Stimulated activated CD4-positive, alpha-beta T cell treated with anti-CD3 and anti-CD28 coated beads, TNF-alpha, amount 100 ng/mL, for 4 hours (primary cell): ENCODE measurements at places on chromosomes 3 and 15.

DNA sequence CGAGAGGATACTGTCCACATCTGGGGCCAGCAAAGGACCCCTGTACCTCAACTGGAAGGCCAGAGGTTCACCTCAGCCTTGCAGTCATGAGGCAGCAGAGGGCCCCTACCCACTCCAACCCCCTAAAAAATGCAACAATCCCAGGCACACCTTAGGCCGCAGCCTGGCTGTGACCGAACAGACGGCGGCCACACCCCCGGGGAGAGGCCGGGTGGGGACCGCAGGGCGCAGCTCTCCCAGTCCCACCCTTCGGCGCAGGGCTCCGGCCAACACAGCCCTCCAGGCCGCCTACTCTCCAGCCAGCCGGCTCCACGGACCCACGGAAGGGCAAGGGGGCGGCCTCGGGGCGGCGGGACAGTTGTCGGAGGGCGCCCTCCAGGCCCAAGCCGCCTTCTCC is 457 bp upstream of the DNAJA4 start:
- no peak for DNase-seq

GRCh38 chr3:59401924-59402323 is 352.1 kb upstream of the CFAP20DC start:
- no peak for DNase-seq

DNA sequence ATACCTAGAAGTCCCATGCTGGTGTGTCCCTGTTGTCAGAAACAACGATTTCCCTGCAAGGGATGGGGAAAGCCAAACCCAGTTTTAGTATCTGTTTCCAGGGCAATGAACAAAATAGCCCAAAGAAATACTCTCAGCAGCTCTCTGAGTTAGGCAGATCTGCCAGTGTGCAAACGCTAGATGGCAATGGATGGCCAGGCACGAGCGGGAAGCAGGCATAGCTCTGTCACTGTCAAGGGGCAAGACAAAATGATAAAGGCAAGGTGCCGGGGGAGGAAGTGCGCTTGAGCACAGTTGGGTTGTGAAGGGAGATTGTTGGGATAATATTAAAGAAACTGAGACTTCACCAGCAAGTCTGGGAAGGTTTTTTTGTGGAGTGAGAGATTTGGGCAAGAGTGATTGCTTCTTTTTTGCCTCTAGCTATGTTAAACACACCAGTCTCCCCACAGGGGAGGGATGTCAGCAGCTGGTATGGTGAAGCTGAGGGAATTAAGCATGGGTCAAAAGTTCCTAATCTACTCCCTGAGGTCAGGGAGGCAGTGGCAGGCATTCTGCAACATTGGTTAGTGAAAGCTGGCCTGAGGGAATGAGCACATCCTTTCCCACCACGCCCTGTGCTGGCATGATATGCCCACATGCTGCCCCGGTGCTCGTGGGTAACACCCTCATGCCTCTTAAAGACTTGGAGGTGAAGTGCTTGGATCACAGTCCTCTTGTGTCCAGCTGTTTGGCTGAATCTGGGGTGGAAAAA is 117.5 kb downstream of the PDCD6IP start:
- no peak for DNase-seq

- no peak for DNase-seq
These were observed 30.8 kb upstream of the CPB1 start for GRCh38 chr3:148796799-148797198.

GRCh38 chr15:69568173-69569009 is 115.8 kb downstream of the RPLP1 start:
- no peak for DNase-seq

DNA sequence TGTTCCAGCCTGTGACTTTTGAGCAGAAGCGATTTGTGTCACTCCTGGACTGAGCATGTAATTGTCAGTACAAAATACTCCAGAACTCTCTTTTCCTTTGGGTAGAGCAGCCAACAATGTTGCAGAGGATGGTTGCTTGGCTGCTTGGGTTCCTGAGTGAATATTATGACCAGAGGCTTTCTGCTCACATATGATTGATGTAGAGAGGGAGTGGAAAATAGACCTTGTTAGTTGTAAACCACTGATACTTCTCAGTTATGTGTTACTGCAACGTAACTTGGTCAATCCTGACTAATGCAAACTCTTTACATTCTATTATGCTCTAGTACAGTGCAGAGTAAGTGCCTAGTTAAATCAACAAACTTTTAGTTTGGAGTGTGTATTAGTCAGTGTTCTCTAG is 322.6 kb upstream of the KCNH8 start:
- no peak for DNase-seq
